Activated naive CD4-positive, alpha-beta T cell treated with anti-CD3 and anti-CD28 coated beads for 36 hours (primary cell): ENCODE measurements at places on chromosomes 3 and 15.

DNA sequence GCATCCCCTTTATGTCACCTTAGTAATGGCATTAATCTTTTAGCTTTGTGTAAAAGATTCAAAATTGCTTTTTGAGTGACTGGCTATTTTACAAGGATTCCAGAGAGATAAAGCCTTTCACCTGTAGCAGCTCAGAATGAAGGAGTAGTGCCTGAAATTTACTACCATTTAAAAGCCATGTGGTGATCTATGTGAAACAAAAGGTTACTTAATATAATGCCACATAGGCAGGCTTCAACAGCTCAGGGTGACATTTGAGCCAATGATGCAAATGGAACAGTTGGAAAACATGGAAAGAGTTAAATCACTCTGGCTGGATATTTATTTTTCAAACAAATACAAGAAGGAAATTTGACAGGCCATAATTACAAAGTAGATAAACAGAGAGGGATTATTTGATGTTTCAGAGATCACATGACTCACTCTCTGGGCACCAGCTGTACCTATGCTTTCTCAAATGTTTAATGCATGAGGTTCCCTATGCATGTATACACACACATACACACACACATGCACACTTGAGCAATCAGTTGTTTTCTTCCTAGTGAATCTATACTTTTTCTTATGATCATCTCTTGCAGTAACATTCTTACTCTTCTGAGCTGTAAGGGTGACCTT is 171.5 kb downstream of the ZMAT3 start:
- DNase-seq: no peak

GRCh38 chr3:31880482-31881078 is 100.5 kb downstream of the OSBPL10 start:
- DNase-seq: no peak

- DNase-seq: no peak
Measured at GRCh38 chr3:31493149-31493548, 39.6 kb upstream of the STT3B start.

GRCh38 chr15:79673416-79674123 is 223.2 kb downstream of the MTHFS start:
- DNase-seq: peak; percentile 45
